A549 (cell line): ENCODE measurements at places on chromosomes 6 and 20. TPM values are rescaled to one million over a fixed set of nuclear protein-coding genes. Genes with fewer than 3 reads are reported as not detected.

- no peak for DNase-seq
These were observed 1.4 kb downstream of the OTOR start for GRCh38 chr20:16749573-16749972.

DNA sequence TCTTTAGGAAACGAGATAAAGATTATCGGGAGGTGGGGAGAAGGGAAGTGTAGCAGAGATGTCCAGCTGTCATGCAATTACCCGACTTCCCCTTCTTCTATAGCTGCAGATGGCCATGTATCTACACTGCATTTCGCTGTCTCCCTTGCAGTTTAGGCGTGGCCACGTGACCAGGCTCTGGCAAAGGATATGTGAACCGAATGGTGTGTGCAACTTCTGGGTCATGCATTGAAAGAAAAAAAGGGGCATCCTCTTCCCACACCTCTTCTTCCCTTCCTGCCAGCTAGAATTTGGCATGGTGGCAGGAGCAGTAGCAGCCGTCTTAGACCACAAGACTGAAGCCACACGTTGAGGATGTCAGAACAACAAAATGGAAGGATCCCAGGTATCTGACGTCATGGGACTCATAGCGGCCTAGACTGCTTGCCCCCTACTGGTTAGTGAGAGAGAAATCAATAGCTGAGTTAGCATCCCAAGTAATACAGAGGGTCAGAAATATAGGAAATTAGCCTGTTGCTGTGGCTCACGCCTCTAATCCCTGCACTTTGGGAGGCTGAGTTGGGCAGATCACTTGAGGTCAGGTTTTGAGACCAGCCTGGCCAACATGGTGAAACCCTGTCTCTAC lies 32.8 kb downstream of the TCF15 start:
- DNase-seq, result peak; percentile 79

DNA sequence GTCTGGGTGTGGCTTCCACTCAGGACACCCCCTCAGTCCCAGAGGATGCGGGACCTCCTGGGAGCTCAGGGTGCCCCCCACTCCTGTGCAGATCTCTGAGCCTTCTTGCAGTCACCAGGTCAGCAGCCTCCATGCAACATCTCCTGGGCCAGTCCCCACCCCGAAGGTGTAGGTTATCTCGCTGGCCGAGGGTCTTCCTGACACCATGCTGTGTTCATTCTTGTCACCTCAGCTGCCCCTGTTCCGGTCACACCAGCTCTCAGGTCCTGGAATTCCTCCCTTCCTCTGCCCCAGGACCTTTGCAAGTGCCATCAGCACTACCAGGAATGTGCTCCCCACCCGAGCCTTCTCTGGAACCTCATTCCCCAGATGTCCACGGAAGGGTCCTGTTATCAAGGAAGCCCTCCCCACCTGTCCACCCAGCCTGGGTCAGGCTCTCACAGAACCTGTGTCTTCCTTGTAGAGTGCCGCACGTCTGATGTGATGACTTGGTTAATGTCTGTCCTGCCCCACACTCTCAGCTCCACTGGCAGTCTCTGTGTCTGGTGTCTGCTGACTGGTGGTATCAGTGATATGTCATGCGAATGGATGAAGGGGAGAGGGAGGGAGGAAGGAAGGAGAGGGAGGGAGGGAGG lies 329.6 kb downstream of the TAF4 start:
- DNase-seq, result no peak

GRCh38 chr6:138087593-138088325 lies 19.5 kb downstream of the PERP start:
- DNase-seq, result peak; percentile 57

- DNase-seq, result no peak
These were observed 17.8 kb upstream of the MYT1 start for GRCh38 chr20:64146301-64146935.

- no peak for DNase-seq
These were observed 31.0 kb upstream of the TCFL5 start for GRCh38 chr20:62892348-62893304.

DNA sequence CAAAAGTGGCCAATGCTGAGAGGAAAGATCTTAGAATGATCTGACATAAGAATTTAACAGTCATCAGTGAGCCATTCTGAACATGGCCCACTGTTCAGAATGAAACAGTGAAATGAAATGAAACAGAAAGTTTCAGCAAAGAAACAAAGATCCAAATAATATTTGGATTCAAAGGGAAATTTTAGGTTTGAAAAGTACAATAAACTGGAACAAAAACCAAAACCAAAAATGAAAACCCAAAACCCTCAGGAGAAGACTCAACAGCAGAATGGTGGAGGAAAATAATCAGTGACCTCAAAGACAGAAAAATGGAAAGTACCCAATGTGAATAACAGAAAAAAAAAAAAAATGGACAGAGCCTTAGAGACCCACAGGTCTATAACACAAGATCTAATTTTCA lies 66.1 kb upstream of the EMILIN3 start:
- no peak for DNase-seq

DNA sequence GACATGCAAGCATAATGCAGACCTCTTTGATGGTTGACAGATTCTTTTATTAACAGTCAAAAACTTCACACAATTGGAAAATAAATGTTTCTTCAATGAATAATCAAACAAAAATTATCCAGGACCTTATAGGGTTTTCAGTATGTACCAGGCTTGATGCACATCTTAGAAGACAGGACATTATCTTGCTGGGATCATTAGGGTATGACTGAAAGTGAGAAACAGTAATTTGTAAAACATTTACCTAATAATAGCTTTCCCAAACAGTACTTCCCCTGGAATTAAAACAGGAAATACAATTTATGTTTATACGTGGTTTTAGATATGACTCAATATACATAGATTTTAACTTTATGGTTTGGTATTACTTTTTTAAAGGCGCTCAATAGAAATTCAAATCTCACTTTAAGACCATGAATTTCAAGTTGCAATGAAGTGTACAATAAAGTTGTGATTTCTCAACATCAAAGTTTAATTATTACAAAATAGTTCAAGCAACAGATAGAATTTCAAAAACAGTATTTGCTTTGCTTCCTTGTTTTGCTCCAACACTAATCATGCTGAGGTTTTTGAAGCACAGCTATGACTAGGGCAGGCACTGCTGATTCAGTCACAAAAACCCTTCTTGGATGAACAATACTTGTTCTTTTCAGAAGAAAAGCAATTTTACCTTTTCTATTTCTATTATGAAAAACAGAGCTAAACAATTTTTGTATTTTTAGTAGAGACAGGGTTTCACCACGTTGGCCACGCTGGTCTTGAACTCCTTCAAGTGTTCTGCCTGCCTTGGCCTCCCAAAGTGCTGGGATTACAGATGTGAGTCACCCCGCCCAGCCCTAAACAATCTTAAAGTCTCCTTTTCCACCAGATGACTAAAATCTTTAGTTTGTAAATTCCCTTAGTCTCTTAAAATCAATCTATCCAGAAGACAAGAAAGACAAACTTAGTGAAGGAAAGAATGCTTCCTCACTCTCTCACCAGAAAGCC lies 13.7 kb downstream of the SOD2 start:
- no peak for DNase-seq

DNA sequence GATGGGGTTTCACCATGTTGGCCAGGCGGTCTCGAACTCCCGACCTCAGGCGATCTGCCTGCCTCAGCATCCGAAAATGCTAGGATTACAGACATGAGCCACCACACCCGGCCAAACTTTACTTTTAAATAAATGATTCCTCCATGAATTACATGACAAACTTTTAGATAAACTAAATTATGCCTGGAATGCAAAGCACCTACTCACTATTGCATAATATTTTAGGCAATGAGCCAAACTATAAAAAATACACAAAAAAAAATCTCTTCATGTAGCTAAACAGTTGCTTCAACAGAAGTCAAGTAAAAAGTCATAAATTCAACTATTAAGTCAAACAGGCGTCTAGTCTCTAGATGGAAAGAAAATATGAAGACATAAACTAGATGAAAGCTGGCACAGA lies 56.5 kb downstream of the PTPRK start:
- no peak for DNase-seq

GRCh38 chr20:3796477-3797225 lies 541 bp downstream of the CDC25B start:
- DNase-seq, result no peak

DNA sequence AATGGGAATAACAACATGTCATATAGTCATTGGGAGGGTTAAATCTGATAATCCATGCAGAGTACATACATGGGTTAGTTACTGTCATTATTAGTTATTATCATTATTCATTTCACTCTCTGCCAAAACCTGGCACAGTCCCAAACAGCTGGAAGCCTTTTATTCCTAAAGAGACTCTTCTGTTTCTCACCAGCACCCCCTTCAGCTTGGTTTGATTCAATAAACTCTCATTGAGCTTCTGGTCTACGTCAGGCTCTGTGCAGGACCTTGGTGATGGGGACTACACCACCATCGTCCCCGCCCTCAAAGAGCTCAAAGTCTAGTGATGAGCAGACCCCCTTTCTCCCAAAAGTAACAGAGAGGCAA lies 2.3 kb downstream of the KCNK15 start:
- no peak for DNase-seq

DNA sequence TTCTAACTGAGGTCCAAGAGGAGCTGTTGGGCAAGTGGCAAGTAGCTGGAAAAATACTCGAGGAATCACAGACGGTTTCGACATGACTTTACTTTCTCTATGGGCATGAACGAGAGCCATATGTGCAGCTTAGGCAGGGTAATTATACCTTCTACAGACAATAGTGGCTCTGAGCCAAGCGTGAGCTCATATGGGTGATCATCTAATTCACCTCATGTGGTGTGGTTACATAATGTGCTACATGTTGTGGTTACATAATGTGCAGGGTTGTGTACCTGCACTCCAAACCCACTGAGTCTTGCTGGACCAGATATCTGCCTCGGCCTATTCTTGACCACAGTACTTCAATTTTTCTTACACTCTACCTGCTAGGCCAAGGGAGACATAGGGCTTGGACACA lies 771.7 kb upstream of the EYS start:
- no peak for DNase-seq

DNA sequence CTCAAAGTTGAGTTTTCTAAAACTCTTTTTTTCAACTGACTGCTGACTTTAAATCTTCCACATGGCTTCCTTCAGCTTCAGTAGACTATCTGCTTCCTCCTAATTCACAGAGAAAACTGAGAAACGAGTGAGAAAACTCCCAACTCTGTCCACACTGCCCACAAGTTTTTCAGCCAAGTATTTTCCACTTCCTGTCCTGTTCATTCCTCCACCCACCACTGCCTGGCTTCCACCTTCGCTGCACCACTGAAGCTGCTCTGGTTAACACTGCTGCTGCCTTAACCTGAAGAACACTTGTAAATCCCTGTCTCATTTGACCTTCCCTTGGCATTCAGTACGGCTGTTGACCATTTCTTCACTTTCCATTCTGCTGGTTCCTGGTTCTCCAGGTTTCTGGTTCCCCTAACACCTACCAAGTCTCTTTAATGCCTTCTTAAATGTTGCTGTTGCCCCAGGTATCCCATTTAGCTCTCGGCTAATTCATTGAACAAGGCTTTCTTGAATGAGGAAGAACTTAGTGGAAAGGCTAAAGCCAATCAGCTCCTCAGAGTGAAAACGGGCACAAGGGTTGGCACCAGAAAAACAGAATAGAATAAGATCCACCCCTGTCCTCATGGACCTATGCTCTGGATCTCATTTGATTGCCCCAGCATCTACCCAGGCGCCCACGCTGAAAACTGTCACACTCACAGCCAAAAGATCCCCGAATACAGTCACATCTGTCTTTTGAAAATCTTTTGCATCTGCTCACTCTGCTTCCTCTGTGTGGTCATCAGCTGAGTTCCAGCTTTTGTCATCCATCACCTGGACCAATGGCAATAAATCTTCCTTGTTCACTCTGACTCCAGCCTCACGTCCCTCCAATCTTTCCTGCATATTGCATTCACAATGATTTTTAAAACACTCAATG lies 104.4 kb upstream of the TAB2 start:
- DNase-seq, result no peak

DNA sequence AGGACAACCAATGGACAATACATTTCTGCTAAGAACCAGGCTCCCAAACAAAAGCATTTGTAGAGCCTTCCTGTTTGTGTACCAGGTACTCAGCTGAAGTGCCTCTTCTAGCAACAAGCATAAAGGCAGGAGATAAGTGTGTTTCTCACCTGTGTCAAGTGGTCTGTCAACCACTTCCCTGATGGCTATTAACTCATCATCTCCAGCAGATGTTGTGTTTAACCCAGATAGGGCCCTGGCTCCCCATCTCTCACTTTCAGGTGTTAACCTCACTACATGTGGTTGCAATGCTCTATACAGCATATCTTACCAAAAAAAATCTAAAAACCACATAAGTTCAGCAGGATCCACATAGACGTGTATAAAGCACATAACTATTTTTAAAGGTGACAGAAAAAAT lies 9.6 kb upstream of the IL17A start:
- no peak for DNase-seq

- DNase-seq, result no peak
These were observed 121.3 kb upstream of the PHACTR1 start for GRCh38 chr6:12595161-12595811.

DNA sequence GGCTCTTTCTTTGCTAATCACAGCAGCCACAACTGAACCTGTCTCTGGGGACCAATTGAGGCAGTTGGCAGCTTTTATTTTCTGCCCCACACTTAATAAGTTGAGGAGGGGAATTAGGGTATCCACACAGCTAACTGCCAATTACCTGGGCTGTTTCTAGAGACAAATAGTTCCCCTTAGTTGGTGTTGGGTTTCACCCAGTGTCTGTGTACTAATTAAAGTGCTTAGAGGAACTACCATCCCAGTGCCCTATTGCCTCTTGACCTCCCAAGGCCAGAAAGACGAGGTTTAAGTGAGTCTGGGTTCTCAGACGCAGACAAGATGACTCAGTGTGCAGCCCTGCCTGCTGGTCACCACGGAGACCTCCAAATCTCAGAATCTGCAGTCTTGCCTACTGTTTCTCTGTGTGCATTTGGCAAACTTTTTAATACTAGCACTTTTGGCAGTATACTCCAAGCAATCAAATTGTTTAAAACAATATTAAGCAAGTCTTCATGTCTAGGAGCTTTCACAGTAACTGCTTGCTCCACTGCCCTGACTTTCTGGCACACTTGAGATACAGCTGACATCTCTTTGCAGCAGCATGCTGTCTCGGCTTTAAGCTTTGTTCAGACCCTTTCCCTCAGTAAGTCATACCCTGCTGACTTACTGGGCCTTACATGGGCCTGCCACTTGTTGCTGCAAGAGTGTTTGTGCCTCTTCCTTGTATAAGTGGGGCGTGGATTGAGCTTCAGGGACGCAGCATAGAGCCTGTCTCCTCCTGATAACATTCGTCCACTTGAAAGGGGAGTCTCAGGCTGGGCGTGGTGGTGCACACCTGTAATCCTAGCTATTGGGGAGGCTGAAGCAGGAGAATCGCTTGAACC lies 31.9 kb downstream of the STK35 start:
- DNase-seq, result peak; percentile 41

The ISM1 gene
- polyA plus RNA-seq, result 0.39 to 0.50 TPM (median 0.45 TPM) in 3 replicates

The TINAG gene
- 0.04 to 0.16 TPM in 2 of 3 replicates, not detected in the other for polyA plus RNA-seq

The TXNDC5 gene
- polyA plus RNA-seq, result 111 to 115 TPM (median 111 TPM) in 3 replicates

The DEFB124 gene
- 0.18 TPM in 1 of 3 replicates, not detected in the others for polyA plus RNA-seq

The TMEM151B gene
- polyA plus RNA-seq, result 0.01 to 0.03 TPM in 2 of 3 replicates, not detected in the other

The CRYBG1 gene
- polyA plus RNA-seq, result 0.37 to 0.59 TPM (median 0.41 TPM) in 3 replicates

The CRISP2 gene
- polyA plus RNA-seq, result not detected in 3 replicates

The KCNK15 gene
- polyA plus RNA-seq, result 0.41 to 0.67 TPM (median 0.43 TPM) in 3 replicates

The RRAGD gene
- polyA plus RNA-seq, result 0.58 to 1.2 TPM (median 0.79 TPM) in 3 replicates
